GM04503 (cell line): ENCODE measurements at places on chromosomes 7 and 10.

DNA sequence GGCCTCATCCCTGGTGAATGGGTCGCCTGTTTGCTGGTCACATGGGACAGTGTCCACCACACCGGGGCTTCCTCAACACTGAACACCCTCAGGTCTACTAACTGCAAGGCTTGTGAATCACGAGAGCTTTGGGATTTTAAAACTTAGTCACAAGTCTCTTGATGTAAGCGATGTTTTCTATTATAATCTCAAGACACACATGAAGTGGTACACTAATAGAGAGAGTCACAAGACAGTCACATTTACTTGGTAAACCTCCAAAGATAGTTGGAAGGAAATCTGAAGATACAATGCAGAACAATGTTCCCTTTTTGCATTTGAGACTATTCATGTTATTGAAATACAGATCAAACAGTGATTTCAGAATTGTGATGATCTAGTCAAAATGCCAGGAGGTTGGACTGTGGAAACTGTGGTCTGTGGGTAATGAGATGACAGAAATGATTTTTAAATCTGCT is 233.1 kb upstream of the KLF6 start:
- no peak for DNase-seq

- no peak for DNase-seq
Observed at GRCh38 chr10:131751827-131752775, 148.7 kb upstream of the PPP2R2D start.

GRCh38 chr10:4205113-4205512 is 420.1 kb upstream of the KLF6 start:
- DNase-seq, result no peak

DNA sequence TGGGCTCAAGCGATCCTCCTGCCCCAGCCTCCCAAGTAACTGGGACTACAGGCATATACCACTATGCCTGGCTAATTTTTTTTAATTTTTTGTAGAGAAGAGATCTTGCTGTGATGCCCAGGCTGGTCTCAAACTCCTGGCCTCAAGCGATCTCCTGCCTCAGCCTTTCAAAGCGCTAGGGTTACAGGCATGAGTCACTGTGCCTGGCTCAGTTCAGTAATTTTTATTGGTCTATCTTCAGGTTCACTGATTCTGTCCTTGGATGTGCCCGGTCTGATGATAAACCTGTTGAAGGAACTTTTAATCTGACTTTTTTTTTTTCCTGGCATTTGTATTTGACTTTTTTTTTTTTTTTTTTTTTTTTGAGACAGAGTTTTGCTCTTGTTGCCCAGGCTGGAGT is 40.1 kb upstream of the STRIP2 start:
- DNase-seq, result no peak

GRCh38 chr7:1698201-1698600 is 28.1 kb downstream of the ELFN1 start:
- no peak for DNase-seq

DNA sequence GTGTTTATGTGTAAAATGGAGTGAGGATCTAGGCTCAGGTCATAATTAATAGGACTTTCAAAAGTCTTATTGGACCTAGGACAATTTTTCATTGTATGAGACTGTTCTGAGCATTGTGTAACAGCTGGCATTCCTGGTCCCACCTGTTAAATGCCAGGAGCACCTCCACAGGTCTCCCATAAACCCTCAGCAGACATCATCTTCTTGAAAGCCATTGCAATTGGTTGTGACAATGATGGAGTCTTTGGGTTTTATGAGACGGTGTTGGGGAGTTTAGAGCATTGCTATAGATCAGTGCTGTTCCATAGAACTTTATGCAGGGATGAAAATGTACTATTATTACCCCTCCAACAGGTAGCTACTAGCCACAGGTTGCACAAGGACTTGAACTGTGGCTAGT is 108.9 kb downstream of the ORC5 start:
- DNase-seq, result no peak

DNA sequence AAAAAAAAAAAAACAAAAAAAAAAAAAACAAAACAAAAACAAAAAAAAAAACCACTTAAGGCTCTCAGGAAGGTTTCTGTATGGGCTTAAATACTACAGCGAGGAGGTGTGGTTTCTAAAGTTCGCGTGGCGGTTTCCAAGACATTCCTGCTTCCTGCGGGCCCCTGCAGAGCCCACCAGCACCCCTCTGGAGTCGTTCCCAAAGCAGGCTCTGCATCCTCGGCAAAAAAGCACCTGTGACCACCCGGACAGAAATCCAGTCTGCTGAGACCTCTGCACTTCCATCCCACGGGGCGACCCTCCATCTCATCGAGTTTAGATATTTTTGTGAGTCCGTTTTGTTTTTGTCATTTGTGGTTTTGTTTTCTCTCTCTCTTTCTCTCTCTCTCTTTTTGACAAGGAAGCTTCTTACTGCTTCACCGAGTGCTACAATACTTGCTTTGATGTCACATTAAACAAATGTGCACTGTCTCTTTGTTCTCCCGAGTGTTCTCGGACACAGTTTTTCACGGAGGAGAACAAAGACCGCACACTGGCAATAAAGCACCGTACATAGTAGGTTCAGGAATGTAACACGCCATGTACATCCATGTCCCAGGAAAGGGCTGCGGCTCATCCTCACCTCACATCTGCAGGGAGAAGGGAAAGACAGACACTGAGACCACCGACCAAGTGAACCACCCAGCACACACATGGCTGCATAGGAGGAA is 21.5 kb downstream of the PDGFA start:
- no peak for DNase-seq

- no peak for DNase-seq
Observed at GRCh38 chr10:19865676-19866075, 49.4 kb downstream of the PLXDC2 start.

GRCh38 chr7:69109246-69109645 is 489.0 kb upstream of the AUTS2 start:
- DNase-seq, result no peak

DNA sequence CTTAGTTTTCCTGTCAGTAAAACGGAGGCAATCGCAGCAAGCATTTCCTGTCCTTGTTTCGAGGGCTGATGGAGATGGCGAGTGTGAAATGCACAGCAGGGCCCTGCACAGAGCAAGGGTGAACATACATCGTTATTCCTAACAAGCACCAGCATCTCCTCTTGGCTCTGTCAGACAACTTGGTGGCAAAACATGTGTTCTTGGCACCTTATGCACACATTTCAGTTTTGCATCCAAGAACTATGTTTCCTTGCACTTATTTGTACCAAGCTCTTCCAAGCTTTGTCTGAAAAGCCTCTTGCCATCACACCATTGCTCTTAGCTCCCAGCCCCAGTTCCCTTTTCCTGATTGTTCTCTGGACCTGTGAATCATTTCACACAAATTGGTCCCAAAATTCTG is 132.9 kb upstream of the GRB10 start:
- DNase-seq, result no peak

DNA sequence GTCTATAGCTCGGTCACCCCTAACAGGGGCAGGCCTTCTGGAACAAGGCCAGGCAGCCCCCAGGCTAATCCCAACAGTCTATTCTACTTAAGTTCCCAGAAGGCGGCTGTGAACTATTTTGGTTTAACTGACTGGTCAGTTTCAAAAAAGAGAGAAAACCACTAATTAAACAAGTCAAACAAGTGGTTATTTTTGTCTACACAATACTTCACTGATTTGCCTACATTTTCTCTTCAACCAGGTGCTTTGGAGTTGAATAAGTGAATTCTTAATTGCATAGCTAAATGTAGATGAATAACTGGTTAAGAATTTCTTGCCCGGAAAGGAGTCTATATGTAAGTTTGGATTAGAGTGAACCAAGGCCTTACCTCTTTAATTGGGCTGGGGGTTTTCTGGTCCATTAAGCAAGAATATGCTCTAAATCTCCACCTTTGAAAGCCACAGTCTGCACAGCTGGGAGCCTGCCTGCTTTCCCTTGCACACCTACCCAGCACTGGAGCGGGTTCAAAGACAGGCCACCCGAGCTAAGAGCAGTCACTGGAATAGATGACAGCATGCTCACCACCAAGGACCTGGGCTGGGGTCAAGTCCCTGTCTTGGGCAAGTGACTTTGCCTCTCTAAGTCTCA is 70.4 kb downstream of the TBXAS1 start:
- DNase-seq, result no peak

DNA sequence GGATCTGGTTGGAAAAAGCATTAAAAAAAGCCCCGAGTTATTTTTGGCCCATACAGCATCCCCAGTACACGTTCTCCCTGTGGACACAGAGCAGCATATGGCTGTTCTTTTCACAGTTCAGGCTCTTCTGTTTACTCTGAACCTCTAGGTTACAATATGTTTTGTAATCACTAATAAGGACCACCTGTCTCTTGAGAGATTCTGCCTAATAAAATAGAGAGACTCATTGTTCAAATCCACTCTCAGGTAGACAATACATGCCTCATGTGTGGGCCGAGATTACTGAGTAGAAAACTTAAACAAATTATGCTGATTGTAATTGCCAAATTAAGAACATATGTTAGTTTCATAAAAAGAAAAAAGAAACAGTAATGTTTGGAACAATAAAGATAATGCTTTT is 647.7 kb downstream of the GRM8 start:
- DNase-seq, result no peak

DNA sequence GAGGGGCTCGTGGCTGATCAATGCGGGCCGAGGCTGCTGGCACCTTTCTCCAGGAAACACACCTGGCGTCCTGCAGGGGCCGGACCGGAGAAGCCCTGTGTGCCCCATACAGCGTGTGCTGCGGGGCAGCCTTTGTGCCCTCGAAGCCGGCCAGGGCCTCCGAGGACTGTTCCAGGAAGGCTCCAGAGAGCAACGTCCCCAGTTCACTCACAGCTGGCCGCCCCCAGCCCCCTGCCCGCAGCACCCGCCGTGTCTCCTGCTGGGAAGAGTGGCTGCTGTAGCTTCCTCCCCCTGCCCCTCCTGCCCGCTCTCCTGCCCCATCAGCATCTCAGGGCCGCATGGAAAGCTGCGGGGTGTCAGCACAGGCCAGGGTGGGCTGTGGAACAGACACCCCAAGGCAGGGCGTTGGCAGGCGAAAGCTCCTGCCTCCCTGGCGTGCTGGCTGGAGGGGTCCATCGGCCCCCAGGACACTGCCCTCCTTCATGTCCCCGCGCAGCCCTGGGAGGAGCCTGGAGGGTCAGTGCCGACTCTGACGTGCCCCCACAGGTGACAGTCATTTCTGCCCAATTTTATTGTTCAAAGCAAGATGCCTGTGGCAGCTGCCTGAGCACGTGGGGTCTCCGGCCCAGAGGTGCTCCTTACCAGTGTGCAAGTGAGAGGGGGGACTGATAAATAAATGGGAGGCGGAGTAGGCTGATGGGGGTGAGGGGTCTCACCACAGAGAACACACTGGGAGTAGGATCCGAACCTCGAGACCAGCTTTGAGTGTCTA is 95.8 kb upstream of the DIP2C start:
- no peak for DNase-seq

DNA sequence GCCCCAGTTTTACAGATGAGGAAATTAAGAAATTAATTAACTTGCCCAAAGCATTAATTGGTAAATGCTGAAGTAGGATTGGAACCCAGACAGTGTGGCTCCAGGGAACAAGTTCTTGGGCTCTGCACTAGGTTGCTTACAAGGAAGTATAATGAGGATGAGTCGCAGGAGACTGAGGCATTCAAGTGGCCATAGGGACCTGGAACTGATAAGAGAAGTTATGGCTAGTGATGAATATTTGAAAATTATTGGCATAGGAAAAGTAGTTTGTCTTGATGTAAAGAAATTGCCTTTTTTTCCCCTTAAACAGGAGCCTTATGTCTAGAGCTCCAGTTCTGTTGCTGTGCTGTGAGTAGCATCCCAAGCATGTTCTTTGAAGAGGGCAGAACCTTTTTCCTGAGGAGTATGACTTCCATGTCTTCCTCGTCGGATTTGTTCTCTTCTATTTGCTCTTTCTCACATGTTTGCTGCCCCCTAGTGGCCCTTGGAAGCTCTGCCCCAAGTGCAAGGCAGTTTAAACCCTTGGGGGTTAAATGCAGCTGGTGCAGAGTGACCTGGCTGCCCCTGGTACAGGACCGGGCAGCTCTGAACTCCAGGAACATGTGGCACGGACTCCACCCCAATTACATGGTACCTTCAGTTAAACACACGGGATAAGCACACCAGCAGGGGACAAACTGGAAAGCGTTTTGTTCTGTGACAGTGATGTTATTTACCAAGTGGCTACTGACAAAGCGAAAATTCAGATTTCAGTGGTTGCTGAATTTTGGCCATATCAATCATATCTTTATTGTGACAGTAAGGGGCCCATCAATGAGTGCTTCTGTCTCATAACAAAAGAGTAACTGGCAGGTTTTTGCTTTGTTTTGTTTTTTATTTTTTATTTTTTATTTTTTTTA is 148.8 kb downstream of the HECW1 start:
- peak; percentile 40 for DNase-seq

GRCh38 chr7:81488210-81488609 is 281.6 kb downstream of the HGF start:
- no peak for DNase-seq

DNA sequence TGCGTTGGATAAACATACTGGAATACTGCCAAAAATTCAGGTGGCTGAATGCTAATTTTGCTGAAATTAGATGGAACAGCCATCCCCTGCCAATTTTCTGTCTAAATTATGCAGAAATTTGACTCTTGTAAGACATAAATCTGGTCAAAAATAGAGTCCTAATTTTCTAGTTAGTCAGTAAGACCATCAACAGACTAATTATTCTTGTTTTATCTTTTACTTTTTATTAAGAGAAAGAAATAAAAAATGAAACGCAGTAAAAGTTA is 110.3 kb upstream of the GATA3 start:
- no peak for DNase-seq

- peak; percentile 44 for DNase-seq
Observed at GRCh38 chr7:40199076-40199802, 64.4 kb downstream of the SUGCT start.

DNA sequence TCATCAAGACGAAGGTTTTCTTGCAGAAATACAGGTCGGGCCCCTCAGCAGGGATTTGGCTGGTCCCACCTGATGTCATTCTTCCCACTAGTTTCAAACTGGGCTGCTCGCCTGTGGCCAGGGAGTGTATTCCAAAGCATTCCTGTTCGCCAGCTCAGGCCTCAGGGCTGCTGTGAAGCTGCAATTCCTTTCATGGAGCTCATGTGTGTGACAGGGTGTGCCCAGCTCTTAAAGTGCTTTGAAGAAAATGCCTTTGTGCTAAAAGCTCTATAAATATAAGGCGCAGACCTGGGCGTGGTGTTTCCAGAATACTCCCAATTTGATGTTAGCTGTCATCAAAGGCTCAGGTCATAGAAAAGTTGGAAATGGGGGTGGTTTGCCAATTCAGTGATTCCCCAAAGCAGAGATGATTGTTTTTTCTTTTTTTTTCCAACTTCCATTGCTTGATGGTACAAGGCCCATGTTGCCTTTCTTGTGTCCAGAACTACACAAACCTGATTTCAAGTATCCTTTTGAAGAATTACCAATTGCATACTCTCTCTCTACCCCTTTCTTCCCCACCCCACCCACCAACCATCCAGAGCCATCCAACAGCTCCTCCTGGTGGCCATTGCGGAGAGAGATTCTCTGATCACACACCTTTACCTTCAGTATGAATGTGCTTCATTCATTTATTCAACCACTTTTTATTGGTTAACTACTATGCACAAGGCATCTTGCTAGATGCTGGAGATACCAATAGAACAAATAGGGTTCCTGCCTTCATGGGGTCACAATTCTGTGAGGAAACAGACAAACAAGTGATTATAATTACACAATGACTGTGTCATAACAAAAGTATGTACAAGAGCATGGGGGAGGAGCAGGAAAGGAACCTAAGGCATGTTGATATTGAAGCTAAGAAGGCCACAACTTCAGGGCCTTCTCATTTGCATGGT is 297.3 kb upstream of the LYZL1 start:
- DNase-seq, result peak; percentile 42

GRCh38 chr10:74419958-74420375 is 268.9 kb downstream of the ADK start:
- DNase-seq, result no peak

GRCh38 chr7:128708235-128708634 is 30.9 kb upstream of the CALU start:
- DNase-seq, result no peak
